HepG2 (cell line): ENCODE measurements at places on chromosomes 13 and 19.

GRCh38 chr13:101654883-101655282 is 202.4 kb downstream of the ITGBL1 start:
- DNase-seq = no peak

DNA sequence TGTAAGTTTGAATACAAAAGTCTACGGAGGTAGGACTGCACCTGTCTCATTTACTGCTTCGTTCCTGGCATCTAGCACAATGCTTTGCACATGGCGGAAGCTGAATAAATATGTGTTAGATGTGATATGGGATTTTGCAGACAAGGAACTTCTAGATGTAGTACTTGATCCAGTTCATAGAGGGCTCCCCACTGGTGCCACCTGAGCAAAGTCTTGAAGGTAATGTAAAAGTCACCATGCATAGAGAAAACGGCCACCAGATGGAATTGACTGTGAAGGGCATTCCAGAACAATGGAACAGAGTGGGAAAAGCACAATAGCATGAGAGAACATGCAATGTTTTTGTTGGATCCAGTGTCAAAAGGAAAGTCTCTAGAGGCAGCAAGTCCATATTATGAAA is 209.3 kb downstream of the HS6ST3 start:
- peak; percentile 6 for DNase-seq

DNA sequence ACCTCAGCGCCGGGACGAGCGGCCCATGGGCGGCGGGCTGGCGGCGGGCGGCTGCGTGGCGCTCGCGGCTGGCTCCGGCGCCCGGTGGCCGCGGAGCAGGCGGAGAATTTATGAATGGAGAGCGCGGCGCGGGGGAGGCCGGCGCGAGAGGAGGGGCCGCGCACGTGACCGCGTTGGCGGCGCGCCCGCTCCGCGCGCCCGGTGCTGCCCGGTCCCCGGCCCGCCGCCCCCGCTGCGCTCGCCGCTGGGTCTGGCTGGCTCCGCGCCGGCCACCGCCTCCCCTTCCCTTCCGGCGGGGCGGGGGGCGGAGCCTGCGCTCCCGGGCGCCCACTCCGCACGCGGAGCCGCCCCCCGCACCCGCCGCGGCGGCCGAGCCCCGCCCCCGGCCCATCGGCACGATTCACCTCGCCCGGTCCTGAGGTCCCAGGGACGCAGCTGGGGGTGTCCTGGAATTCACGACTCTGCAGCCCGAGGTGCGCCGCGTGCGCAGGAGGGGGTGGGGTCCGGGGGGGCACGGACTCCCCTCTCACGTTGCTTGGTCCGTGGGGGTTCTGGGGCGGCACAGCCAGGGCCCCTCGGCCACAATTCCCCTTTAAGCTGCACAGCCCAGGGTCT is at the start of gene CBARP:
CBARP (minus strand) TSS at position 252 of the 615 bp plus-strand sequence. CDS start 1,905 bp downstream, outside the sequence.
- no peak for DNase-seq

- no peak for DNase-seq
Measured at GRCh38 chr19:11480715-11481533, at the start of gene ELAVL3. Gene ELAVL3 (minus strand): TSS chr19:11481046. CDS start chr19:11480608, 438 bp downstream.

GRCh38 chr13:27353166-27353583 is 71.2 kb upstream of the GTF3A start:
- DNase-seq = peak; percentile 30

- DNase-seq = no peak
Measured at GRCh38 chr19:21568816-21569493, 63.6 kb downstream of the ZNF429 start.

DNA sequence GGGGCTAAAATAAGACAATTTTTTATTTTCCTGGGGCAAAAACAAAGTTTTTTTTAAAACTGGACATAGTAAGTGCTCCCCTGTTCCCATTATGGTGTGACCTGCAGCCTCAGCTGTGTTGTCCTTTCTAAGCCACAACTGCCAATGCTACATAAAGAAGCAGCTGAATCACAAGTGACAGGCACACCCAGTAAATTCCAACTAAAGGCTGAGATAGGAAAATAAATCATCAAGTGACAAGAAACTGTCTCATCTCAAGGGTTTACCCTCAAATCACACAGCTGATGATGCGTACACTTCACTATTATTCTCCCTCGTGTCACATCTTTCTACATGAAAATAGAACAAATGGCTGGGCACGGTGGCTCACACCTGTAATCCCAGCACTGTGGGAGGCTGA is 28.7 kb downstream of the STK24 start:
- no peak for DNase-seq

DNA sequence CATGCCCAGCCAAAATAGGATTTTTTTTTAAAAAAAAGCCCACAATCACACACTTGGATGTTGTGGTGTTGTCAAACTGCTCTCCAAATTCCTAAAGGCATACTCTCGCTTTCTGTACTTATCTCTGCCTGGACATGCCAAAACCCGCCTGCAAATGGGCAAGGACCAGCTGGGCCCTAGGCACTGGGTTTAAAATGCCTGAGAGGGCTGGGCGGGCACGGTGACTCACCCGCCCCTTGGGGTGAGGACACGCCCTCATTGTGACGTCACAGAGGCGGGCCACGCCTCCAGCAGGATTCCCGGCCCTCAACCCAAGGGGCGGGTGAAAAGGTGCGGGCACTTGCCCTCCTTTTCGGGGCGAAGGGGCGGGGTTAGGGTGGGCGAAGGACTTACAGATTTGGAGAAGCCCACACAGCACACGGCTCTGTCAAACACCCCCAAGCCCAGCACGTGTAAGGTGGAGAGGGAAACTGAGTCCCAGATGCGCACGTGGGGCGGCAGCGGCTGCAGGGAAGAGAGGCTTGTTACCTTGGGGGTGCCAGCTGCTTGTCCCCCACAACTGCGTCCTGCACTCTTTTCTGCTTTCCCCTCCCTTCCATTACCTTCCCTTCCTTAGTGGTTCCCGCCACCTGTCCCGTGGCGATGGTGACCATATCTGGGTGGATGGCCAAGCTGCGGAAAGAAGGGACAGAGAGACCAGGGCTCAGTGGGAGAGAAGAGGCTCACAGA is 6.6 kb downstream of the EML2 start:
- DNase-seq = no peak

- DNase-seq = no peak
Measured at GRCh38 chr13:77337159-77337558, 10.3 kb upstream of the MYCBP2 start.

DNA sequence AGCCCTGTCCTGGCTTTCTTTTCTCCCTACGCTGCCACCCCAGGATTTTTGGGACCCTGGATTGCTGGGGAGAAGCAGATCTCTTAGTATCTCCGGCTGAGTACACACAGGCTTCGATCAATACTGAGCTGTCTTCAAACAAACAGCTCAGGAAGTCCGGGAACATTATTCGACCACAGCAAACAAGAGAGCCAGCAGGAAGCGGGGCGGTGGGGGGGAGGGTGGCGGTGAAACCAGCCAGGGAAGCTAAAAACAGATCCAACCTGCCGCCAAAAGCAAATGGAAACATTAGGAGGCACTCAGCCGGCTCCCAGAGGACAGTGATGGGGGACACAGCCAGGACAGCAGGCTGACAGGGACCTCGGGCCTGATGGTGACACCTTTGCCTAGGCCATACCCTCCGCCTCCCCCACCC is 12.2 kb upstream of the BCAM start:
- peak; percentile 96 for DNase-seq

DNA sequence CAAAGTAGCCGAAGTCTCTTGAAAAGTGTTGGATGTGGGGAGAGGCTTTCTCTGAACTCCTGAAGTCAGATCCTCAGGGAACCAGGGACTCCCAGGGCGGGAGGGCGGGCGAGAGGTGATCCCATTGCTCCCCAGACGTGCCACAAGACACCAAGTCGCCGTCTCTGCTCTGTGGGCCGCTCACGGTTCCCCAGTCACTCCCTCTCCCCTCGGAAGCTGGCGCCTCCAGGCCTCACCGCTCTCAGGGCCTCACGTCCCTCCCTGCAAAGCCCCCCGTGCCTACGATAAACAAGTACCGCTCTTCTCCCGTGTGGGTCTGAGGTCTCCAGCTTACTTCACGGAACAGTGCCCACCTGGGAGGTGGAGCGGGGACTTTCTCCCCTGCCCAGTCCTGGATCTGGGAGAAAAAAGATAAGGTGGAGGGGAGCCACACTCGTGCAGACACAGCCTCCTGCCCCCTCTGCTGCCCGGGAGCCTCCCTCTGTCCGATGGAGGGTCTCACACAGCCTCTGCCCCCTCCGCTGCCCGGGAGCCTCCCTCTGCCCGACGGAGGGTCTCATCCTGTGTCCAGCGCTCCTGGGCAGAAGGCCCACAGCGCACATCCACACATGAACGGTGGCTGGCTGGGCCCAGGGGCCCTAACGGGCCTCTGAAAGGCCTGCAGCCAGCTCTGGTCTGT is 50.7 kb downstream of the GAS6 start:
- DNase-seq = no peak

DNA sequence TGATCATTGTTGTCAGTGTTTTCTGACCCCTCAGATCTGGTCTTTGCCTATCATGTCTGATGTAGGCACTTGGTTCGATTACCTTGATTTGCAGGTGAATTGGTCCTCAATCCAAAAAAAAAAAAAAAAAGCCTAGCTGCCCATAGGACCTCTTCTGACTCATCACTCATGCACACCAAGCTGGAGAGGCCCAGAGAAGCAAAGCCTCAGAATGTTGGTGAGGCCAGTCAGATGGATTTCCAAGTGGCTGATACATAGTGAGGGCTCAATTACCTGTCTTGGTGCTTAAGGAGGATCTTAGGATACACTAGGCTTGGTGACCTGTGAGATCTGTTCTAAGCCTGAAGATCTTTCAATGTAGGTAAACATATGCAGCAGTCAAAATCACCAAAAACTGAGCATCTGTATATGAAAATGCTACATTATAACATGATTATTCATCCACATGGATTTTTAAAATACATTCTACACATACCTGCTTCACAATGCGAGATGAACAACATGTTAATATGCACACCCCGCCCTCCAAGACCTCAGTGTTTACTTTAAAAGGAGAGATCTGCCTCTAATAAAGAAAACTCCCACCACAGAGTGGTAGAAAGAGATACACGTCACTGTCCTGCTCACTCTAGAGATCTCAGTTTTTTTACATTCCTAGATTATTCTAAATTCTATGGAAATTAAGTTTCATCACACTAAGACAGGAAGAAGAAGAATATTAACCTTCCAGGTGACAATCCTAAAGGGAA is 79.9 kb upstream of the RAP2A start:
- DNase-seq = no peak

GRCh38 chr13:65932587-65933239 is 1297.4 kb downstream of the PCDH9 start:
- DNase-seq = no peak

- peak; percentile 69 for DNase-seq
Measured at GRCh38 chr19:13155472-13156359, 5.5 kb downstream of the IER2 start.

- no peak for DNase-seq
Measured at GRCh38 chr13:105616333-105617075, 919.0 kb downstream of the EFNB2 start.

DNA sequence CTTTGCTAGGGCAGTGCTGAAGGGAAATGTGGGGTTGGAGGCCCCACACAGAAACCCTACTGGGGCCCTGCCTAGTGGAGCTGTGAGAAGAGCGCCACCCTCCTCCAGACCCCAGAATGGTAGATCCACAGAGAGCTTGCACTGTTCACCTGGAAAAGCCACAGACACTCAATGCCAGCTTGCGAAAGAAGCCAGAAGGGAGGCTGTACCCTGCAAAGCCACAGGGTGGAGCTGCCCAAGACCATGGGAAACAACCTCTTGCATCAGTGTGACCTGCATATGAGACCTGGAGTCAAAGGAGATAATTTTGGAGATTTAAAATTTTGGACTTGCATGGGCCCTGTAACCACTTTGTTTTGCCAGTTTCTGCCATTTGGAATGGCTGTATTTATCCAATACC is 615.4 kb upstream of the MIR17HG start:
- DNase-seq = peak; percentile 3

DNA sequence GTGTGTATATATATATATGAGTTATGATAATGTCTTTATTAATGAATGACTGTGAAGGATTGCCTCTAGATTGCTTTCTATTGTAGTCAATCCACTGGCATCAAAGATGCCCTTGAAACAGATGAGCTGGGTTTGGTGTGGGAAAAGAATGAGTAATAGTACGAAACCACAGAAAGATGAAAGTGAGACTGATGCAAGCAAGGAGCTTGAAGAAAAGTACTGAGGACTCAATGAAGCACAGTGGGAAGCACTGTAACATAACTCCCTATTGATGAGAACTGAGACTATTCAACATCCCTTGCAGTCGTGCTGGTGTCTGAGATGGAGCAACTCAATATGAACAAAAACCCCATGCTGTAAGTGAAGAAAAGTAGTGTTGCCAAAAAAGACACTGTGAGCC is 1794.2 kb downstream of the SLITRK5 start:
- no peak for DNase-seq

DNA sequence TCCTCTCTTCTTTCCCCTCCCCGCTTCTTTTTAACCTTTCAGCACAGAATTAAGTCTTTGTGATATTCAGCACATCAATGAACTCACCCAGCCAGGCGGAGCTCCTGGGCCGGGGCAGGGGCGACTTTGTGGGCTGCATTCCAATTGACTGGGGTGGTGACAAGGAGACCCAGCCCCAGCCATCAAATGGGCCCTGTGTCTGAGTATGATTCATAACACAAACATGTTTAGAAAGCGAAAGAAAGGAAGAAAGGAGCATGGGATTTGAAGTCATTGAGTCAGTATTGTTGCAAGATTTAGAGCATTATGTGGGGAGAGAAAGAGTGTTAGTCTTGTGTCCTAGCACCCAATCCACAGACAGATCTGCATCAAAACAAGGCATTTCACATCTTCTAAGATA is 185.3 kb downstream of the LHFPL6 start:
- DNase-seq = no peak

GRCh38 chr13:112804374-112804773 is 114.5 kb downstream of the ATP11A start:
- no peak for DNase-seq

GRCh38 chr19:35142606-35143230 is 337 bp upstream of the FXYD7 start:
- DNase-seq = no peak

GRCh38 chr13:75173457-75174356 is 308.3 kb downstream of the TBC1D4 start:
- peak; percentile 35 for DNase-seq
